ENCODE measurements at places on chromosomes 1 and 21.

GRCh38 chr21:32819694-32820093 is 48.1 kb upstream of the PAXBP1 start:
- no peak for DNase-seq

DNA sequence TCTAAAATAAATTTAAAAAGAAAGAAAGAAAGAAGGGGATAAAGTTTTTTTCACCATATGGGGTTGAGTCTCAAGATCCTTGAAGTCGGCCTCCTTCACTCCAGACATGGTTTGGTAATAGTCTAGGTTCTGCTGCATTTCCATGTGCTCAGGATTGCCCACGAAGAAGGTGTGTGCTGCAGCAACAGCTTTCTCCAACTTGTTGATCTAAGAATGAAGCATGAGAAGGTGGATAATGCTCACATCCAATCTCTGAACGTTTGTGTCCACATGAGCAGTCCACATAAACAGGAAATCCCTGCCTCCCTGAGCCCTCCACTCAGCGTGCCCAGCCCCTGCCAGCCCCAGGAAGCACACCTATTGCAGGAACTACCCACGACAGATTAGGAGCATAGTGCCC is 4.6 kb downstream of the P3H1 start:
- DNase-seq = no peak

DNA sequence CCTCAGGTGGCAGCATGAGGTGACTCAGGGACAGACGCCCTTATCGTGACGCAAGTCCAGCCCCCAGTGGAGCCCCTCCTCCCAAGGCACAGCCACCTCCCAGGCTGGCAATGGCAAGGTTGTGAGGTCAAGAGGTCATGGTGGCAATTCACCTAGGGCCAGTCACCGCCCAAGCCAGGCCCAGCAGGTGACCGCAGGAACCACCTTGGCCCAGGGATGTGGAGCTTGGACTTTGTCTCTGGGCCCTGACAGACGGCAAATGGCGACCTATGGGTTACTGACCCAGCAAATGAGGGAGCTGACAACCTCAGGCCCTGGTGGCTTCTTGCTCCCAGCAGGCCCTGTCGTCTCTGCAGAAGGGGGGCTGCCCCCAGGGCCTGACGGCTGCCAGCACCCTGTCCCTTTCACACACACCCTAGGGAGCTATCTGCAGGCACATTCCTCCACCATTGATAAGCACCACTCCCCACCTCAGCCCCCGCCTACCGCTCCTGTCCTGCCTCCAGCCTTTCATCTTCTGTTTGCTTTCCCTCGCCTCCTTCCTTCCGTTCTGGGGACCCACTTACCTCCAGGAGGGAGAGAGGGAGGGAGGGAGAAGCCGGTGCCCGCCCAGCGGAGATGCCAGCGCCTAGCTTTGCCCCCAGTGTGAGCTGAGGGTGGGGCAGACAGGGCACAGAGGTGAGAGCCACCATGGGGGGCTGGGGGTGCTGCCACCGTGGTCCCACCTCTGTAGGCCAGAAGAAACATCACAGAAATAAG is 12.1 kb downstream of the EPHA2 start:
- no peak for DNase-seq

GRCh38 chr1:115669002-115669673 is 27.4 kb downstream of the VANGL1 start:
- DNase-seq = no peak

DNA sequence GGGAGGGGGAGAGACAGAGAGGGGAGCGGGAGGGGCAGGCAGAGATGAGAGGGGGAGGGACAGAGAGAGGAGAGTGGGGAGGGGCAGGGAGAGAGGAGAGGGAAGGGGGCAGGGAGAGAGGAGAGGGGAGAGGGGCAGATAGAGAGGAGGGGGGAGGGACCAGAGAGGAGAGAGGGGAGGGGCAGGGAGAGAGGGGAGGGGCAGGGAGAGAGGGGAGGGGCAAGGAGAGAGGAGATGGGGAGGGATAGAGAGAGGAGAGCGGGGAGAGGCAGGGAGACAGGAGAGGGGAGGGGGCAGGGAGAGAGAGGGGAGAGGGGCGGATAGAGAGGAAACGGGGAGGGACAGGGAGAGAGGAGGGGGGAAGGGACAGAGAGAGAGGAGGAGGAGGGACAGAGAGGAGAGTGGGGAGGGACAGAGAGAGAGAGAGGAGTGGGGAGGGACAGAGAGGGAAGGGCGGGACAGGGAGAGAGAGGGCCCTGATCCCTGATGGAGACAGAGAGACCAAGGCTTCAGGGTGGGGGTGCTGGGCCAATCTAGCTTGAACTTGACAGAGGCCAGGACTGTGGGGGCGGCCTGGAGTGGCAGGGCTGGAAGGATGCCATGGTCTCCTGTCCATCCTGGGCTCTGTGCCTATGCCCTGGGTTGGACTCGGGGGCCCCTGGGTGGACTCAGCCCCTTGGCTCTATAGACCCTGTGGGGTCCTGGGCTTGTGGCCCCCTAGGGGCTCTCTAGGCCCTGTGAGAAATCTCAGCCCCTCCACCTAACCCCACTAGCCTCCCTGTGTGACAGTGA is 43.6 kb downstream of the DMRTB1 start:
- DNase-seq = no peak

DNA sequence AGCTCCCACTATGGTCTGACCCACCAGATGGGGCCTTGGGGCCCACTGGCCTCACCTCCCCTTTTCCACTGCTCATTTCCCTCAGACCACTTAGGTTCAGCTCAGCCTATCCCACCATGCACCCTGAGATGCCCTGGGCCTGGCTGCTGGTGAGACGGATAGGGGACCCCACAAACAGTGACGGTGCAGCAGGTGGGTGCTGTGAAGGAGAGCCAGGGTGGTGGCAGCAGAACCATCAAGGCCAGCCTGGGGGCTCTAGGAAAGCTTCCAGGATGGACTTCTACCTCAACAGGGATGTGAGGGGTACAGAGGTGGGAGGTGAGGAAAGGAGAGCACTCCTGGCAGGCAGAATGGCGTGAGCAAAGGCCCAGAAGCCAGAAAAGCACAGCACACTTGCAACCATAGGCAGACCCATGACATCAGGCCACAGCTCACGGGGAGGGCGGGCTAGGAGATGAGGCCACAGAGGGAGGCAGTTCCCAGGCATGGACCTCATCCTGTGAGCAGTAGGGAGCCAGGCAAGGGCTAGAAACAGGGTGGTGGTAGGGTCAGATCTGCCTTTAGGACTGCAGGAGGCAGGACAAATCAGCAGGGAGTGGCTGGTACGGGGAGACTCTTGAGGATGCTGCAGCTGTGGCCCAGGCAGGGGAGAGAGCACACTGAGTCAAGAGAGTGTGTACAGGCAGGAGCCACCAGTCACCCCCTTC is 23.1 kb downstream of the CYB5RL start:
- no peak for DNase-seq

DNA sequence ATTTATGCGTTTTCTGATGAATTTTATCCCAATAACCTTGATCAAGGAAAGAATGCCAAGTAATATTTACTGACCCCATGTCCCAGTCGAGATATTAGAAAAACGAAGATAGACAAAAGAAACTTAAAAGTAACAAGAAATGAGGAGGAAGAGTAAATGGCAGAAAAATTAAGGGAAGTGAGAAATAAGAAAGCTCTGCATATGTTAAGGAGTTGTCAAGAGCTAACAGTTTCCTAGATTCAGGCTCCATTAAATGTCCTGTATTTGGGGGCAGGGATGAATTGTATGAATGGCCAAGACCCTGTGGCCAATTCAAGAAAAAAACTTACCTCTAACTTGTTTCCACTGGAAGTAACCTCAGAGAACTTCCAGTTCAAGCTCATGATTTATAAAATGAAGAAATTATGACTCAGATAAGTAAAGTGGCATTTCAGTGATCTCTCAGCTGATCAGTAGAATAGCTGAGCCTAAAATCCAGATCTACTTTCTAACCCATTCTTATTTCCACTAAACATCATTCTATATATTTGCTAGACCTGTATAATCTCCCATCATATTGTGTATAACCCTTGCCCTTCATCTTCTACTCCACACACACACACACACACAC is 73.2 kb downstream of the ZC3H11B start:
- DNase-seq = no peak

GRCh38 chr1:18571275-18571674 is 59.4 kb upstream of the PAX7 start:
- DNase-seq = no peak

DNA sequence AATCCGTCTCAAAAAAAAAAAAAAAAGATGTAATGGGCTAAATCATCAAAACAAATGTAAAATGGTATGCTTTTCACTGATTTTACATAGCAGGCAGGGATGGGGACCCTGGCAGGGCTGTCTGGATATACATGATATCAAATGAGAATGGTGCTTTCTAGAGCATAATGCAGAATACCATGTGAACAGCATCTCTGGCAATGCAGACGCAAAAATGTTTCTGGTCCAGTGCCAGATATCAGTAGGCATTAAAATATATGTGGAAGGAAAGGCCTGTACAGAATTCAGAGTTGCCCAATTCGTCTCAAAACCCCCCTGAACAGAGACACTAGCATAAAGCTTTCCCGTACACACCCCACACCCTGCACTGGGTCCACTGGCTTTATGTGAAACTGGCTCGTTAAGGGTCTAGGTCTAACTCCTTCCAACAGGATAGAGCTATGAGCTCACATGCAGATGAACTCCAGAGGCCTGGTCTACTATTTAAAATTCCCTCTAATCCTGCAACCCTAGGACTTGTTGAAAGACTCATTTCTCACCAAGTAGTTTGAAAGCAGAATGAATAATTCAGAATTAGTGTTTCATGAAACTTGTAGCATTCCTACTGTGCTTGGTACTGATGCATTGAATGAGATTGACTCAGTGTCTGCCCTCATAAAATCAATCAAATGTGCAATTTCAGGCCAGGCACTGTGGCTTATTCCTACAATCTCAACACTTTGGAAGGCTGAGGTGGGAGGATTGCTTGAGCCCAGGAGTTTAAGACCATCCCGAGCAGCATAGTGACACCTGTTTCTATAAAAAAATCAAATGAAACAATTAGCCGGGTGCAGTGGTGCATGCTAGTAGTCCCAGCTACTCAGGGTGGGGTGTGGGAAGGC is 2.6 kb upstream of the MYSM1 start:
- DNase-seq = no peak

- DNase-seq = no peak
These were observed 14.1 kb downstream of the TRAF3IP3 start for GRCh38 chr1:209769971-209770370.

- no peak for DNase-seq
These were observed 103.3 kb upstream of the IGSF21 start for GRCh38 chr1:18004278-18004677.

DNA sequence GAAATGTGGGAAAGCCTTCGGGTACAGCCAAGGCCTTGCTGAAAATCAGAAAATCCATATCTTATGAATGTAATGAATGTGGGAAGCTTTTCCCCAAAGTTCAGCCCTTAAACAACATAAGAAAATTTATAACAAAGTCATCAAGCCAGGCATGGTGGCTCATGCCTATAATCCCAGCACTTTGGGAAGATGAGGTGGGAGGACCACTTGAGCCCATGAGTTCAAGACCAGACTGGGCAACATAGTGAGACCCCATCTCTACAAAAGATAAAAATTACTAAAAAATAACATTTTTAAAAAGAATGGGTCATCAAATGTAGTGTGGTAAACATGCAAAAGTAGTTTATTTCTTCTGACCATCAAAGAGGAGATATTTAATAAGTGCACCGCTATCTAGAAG is 45.9 kb downstream of the KIAA0319L start:
- no peak for DNase-seq

- DNase-seq = no peak
These were observed 28.1 kb downstream of the PADI4 start for GRCh38 chr1:17335821-17336710.

GRCh38 chr1:41876576-41877445 is 41.9 kb downstream of the HIVEP3 start:
- no peak for DNase-seq

- DNase-seq = no peak
These were observed 6.2 kb downstream of the AMPD2 start for GRCh38 chr1:109625601-109626560.

DNA sequence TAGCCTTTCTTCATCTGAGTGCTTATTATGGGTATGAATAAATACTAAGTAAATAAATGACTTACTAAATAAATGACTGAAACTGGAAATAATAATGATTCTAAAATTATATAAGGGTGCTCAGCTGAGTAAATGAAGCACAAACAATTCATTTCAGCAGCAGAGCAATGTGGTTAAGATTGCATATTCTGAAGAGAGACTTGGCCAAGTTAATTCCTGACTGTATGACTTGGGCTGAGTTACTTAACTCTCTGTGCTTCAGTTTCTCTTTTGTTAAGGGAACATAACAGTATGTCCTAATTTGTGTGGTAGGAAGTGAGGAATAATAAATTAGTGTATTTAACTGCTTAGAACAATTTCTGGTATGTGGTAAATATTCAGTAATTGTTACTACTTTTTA is 19.1 kb downstream of the AGL start:
- no peak for DNase-seq

GRCh38 chr1:243831463-243831862 is 18.6 kb downstream of the AKT3 start:
- no peak for DNase-seq

- no peak for DNase-seq
These were observed 88.8 kb downstream of the LAMC2 start for GRCh38 chr1:183274836-183275235.

DNA sequence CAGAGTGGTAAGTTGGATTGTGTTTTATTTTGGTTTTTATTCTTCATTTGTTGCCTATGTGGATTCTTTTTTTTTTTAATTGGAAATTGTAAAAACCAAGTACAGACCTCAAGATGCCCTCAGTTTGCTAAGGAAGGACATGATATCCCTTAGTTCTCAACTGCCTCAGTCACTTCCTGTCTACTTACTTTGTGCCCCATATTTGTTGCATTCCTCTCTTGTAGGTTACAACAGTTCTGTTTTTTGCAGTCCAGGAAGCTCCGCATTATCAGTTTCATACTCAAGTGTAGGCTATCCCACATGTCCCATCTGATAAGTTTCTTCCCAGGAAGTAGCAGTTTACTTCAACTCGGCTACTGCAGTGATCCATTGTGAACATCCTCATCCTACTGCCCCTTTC is 82.0 kb downstream of the RPAP2 start:
- DNase-seq = no peak

DNA sequence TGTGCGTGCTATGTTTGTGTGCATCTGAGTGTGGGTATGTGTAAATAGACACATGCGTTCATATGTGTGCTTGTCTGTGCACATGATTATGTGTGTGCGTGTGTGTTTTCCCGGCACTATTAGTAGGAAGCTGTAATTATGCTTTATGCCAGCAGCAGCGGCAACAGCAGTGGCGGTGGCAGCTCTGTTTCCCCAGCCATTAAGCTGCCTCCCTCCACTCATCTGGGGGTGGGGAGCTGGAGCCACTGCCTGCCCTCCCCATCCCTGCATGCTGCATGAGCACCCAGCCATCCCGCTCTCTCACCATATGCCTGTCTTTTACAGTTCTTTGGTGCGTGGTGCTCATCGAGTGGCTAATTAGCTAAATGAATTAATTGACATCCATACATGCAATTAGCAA is 30.5 kb upstream of the ACOT11 start:
- peak; percentile 9 for DNase-seq

GRCh38 chr1:39214998-39215873 is 10.7 kb downstream of the MACF1 start:
- DNase-seq = no peak

- DNase-seq = no peak
These were observed 214.7 kb upstream of the PTGFR start for GRCh38 chr1:78275906-78276685.

- DNase-seq = no peak
These were observed 22.5 kb downstream of the ZMYND12 start for GRCh38 chr1:42433369-42433768.

All from NCI-H1417 treated with DMSO at 0.1 percent for 48 hours (cell line).